Memory B cell (primary cell): ENCODE measurements at places on chromosomes 3 and 15.

GRCh38 chr15:49645941-49646340 is 25.1 kb downstream of the DTWD1 start:
- no peak for DNase-seq

- DNase-seq, result no peak
These were observed 576.5 kb downstream of the ZNF385D start for GRCh38 chr3:21174461-21174860.

DNA sequence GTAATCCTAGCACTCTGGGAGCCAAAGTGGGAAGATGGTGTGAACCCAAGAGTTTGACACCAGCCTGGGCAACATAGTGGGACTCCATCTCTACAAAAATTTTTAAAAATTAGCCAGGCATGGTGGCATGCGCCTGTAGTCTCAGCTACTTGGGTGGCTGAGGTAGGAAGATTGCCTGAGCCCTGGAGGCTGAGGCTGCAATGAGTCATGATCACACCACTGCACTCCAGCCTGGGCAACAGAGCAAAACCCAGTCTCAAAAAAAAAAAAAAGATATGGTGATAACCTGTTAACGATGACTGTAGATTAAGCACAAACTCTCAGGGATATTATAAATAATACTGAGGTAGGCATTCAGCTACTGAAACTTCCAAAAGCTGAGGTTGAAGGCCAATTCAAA is 107.5 kb downstream of the SLC49A4 start:
- DNase-seq, result no peak

DNA sequence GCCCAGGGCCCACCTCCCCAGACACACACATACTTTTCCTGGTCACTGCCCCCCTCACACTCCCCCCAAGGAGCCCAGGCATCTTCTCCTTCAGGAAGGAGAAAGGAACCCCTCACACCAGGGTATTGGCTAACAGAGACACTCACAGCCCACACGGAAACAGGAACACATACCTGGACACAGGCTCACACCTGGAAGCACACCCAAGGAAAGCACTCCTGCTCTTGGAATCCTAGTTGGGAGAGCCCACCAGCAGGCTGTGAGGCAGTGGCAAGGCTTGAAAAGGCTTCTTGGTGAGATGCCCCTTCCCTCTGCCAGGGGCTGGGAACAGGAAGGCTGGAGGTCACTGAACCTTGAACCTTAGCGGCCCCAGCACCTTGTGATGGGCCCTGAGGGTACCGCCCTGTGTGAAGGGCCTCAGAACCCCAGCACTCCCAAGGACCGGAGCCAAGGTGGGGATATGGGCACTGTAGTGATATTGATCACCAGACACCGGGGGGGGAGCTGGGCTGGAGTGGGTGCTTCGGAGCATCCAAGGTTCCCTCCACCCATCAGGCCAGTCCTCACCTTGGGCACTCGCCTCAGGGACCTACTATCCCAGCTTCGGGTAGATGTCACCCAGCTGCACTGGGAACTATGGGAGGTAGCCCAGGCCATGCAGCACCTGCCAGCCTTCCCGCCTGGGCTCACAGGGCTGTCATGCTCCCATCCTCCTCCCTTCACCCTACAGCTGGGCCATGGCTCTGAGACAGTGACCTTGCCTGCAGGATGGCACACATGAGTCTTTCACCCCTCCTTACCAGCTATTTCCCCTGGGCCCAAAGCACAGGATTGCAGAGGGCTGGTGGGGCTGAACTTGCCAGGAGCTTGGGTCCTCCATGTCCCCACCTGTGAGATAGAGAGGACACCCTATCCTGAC is 16.4 kb downstream of the MYL3 start:
- DNase-seq, result no peak

- no peak for DNase-seq
These were observed 111.8 kb downstream of the TUSC7 start for GRCh38 chr3:116821371-116821770.

- DNase-seq, result no peak
These were observed 85.9 kb upstream of the CSPG5 start for GRCh38 chr3:47664519-47664918.

GRCh38 chr3:181292984-181293383 is 303.4 kb upstream of the DNAJC19 start:
- DNase-seq, result no peak

DNA sequence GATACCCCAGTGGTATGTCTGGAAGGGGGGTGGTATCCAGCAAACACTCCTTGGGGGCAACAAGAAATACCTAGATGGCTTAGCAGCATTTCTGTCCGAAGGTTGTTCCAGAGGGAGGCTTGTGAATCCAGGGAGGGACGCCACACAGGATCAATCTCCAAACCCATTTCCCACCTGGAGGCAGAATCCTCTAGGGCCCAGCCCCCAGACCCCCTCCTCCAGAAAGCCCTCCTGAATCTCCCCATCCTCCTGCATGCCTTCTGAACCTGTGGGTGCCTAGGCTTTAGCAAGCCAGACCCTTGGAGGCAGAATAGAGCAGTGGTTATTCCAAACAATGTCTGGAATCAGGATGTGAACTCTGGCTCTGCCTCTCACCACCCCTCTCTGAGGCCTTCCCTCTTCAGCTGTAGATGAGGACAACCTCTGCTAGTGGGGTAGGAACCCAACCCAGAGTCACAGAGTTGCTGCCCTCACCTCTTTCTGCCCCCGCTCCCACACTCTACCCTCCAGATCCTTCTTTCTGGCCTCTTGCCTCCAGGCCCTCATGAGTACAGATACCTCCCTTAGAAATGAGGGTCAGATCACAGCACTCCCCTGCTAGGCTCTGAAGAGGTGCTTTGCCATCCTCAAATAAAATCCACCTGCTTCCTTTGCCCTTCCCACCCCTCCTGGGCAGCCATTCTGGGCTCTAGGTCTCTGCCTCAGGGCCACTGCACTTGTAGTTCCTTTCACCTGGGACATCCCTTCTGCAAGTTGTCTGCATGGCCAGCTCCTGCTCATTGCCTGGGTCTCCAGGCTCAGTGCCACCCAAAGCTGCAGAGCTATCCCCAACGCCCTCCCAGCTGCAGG is 8.1 kb downstream of the CISH start:
- DNase-seq, result no peak
